ENCODE measurements at places on chromosomes 5 and 9. TPM values are rescaled to one million over a fixed set of nuclear protein-coding genes. Genes with fewer than 3 reads are reported as not detected.

DNA sequence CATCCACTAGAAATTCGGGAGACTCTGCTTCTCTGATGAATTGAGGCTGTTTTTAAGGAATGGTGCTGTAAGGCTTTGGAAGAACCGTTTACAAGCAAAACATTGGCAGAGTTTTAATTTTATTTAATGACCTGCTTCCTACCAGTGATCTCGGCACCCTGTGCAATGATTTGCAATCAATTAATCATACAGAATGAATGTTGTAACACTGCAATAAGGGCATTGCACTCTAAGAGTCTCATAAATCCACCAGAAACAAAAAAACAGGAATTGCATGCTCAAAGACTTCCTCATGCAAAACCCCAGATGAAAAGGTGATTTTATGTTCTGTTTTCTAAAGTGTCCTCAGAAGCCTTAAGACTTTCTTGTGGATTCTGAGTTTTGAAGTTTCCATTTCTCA is 295.7 kb downstream of the ARHGEF28 start:
- H3K27ac ChIP-seq = no peak overlapping the region
- no peak overlapping the region for H3K4me3 ChIP-seq
- H3K4me1 ChIP-seq = peaks cover 9% of the 10 kb centered on the region
- no peaks in the 10 kb centered on the region for H3K36me3 ChIP-seq

ALDH7A1 gene
- total RNA-seq = 118 TPM

MSMP gene
- not detected for total RNA-seq

- no peak overlapping the region for H3K27ac ChIP-seq
- H3K27me3 ChIP-seq = no peaks in the 10 kb centered on the region
- DNase-seq = no peak
- H3K36me3 ChIP-seq = no peaks in the 10 kb centered on the region
Observed at GRCh38 chr9:109812818-109813281, 32.9 kb downstream of the PALM2AKAP2 start.

Measured in ovary (tissue), 10 donors.